ENCODE measurements at places on chromosomes 11 and 22. TPM values are rescaled to one million over a fixed set of nuclear protein-coding genes. Genes with fewer than 3 reads are reported as not detected.
A peak's percentile ranks its signal among the peaks of the same experiment; 100 is the strongest.

GRCh38 chr22:41983513-41984405 is 14.5 kb downstream of the SEPTIN3 start:
- no peak for DNase-seq

GRCh38 chr11:2263724-2264360 is 6.5 kb downstream of the ASCL2 start:
- no peak for DNase-seq

DNA sequence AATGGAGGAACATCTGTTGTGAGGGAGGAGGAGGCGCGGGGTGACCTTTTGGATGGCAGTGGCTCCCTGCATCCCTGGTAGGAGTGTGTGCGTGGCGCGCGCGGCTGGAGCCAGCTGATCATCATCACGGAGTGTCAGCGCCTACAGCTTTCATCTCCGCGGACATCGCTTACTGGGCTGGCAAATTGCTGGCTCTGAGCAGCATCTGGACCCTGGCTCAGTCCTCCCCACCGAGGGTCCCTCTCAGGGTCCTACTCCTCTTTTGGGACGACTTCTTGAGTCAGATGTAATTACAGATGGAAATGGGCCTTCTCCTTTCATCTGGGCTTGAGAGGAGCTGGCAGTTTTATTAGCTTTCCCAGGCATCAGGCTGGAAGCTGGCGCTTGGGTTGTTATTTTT is 85.3 kb downstream of the CACNA1I start:
- DNase-seq: no peak

DNA sequence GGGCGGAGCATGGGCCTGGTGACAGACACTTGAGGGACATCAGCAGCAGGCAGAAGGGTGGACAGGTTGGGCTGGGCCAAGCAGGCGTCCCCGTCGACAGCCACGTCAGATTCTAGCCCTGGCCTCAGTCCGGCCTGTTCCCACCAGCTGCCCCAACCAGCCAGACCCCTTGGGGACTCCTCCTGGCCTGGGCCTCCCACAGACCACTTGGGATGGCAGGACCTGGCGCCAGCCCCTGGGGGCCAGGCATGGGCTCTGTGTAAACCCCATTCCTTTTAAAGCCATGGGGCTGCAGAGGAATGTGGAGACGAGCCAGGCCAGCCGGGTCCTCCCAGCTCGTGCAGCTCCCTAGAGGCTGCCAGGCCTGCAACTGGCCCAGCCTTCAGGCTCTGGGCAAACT is 4.7 kb upstream of the SUSD2 start:
- peak; percentile 75 for DNase-seq

Gene C11orf52
- polyA plus RNA-seq: 3.2 TPM

DNA sequence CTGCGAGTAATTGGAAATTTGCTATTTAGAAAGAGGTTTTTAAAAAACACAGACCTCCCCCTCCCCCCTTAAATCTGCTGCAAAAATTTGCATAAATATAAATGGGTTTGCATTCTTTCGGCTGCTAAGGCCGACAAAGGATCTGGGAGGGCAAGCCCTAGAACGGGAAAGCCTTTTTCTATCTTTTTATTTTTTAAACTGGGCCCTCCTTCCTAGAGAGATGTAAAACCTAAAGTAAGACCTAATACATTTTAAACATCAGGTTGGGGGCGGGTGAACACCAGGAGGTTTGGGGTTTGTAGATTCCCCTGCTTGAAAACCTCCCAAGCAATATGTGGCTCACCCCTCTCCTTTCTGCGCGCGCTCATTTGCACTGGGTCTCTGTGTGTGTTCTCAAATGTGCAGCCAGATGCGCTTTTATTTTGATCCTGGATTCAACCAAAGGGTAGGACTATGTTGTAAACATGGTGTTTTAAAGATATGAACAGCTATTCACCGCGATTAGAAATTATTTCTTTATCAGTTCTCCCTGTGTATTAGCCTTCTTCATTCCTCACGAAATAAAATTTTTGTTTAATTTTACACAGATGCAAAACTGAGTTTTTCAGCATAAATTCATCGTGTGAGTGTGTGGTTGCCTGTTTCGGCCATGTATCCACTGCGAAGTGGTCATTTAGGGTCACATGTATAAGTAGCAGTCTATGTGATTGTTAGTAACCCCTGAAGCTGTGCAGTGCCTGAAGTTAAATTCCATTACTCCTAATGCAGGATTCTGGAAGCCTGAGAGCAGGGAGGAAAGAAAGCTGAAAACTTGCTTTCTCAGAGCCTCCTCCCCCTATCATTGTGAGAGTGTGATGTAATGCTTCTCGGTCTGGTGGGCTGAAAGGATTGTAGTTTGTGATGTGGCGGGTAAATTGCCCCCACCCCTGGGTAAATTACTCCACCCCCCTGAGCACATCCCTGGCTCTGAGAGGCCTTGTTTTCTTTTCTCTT is 988 bp downstream of the TNRC6B start:
- no peak for DNase-seq

Gene FREY1
- 0.59 TPM for polyA plus RNA-seq

Gene SYT7
- 17.1 TPM for polyA plus RNA-seq

- no peak for DNase-seq
Observed at GRCh38 chr22:24207264-24208011, 26.2 kb downstream of the SUSD2 start.

Gene TYR
- not detected for polyA plus RNA-seq

All from heart right ventricle (tissue), 16 donors.